ENCODE measurements at places on chromosomes 7 and 10.

GRCh38 chr7:36171503-36171902, 18.4 kb downstream of the EEPD1 start:
- no peak for DNase-seq

DNA sequence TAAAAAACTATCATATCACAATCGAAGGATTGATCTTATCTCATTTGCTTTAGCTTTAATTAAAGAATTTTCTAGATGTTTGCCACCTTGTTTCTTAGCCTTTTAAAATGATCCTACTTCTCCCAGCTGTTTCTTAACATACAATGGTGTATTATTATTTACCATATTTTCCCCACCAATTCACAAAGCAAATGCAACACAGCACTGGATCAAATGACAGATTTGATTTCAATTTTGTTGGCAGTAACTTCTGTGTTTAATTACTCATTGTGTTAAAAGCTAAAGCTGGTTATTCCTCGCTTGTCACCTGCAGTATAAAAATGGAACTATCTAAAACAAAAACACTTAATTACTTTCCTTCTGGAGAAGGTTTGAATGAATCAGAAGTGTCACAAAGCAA, 19.6 kb downstream of the SVIL start:
- DNase-seq: no peak

DNA sequence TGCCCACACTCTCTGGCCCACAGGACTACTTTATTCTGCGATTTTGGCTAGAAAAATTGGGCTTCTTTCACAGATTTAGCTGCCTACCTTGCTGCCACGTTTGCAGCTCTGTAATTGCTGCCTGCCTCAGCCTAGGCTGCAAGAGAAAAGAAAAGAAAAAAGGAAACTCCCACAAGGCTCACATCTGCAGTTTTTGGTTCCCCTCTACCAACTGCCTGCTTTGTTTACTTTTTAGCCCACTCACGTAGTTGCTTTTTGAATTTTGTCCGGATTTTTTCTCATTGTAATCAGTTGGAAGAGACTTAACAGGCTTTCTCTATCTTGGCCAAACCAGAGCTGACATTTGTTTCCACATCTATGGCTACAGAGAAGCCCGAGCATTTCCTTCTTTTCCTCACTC, 24.3 kb downstream of the SUN3 start:
- DNase-seq: no peak

DNA sequence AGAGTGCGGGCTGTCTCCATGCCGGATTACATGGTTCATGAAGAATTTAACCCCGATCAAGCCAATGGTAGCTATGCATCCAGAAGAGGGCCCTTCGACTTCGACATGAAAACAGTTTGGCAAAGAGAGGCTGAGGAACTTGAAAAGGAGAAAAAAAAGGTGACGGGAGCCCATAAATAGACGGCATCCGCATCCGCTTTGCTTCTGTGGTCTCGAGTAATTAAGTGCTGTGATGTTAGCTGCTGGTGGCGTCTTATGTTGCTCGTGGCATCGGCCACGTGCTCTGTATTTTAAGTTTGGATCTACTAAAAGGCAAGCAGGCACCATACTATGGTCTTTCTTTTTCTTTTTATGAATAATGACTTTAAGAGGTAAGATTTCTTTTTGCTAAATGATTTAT, 11.1 kb downstream of the C7orf57 start:
- DNase-seq: no peak

DNA sequence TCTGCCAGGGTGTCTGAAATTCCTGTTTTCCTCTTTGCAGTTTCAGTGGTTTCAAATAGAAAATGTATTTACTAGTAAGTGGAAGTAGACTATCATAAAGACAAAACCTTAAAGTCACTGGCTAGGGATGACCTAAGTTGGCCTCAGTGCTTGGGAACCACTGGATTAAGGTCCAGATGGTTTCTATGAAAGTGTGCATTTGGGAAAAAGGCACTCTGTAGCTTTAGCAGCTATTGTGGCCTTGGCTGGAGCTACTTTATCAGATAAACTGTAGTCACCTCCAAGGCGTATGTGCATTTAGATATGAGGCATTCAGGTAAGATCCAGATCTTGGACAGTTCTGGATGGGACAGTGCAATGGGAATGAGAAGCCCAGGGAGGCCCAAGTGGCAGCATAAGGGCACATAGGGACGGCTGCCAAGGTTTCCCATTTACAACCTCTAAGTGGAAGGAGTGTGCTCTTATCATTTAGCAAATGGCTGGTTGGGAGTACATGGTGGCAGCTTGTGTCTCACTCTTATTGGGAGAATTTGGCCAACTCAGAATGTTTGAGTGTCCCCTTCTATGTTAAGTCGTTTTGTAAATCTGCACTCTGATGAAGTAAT, 185.6 kb downstream of the LRMDA start:
- no peak for DNase-seq

DNA sequence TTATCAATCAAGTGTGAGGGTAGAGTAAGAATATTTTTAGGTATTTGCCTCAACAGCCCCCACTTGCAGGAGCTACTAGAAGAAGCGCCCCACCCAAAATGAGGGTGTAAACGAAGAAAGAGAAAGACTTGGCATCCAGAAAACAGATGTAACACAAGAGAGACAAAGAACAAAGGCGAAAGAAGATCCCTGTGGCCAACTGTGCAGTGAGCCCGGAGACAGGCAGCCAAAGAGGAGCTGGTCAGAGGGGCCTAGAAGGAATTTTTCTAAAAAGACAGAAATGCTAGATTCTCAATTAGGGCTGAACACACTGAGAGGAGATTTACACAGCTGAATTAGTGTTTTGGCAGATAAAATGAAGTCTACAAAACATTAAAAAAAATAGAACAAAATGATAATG, 29.6 kb upstream of the EIF5AL1 start:
- DNase-seq: no peak

DNA sequence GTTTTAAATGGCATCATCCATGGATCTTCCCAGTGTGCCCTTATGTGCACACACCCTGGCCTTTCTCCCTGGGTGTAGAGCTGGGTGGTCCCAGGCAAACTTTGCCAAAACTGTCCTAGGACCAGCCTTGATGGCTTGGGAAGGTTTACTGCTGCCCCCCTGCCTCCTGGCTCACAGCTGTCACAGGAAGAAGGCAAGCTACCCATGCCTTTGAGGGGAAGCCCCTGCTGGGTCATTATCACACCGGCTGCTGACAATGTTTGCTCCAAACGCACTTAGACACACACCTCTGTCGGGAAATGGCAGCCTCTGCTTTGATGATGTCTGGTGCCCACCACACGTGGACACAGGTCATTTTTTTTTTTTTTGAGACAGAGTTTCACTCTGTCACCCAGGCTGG, 25.2 kb upstream of the FIGNL1 start:
- DNase-seq: no peak

DNA sequence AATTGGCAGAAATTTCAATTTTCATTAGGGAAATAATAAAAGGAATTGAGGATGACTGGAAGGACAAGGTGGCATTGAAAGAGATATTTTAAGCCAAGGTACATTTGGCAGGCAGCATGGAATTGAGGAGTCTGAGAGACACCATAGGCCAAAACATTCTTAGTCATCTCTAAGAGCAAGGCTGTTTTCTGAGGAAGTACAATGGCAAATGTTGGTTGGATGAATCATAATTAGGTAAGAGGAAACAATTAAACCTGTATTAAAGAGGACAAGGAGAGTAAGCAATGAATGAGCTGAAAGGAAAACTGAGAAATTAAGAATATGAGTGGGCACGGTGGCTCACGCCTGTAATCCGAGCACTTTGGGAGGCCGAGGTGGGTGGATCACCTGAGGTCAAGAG, 86.3 kb downstream of the MRPL32 start:
- no peak for DNase-seq

DNA sequence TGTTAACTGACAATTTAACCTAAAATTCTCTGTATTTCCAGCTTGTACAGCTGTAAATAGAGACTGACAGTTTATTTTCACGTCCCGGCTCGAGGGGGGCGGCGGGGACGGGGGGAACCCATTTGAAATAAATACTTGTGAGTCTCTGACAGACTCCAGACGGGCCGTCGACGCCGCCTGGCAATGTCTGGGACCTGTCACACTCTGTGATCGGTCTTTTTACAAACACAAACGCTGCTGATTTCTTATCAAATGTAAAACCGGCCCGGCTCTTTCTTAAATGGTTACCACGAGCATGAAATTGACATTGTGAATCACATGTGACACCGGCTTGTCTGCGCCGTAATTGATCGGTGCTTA, 57.0 kb downstream of the UNCX start:
- DNase-seq: no peak

DNA sequence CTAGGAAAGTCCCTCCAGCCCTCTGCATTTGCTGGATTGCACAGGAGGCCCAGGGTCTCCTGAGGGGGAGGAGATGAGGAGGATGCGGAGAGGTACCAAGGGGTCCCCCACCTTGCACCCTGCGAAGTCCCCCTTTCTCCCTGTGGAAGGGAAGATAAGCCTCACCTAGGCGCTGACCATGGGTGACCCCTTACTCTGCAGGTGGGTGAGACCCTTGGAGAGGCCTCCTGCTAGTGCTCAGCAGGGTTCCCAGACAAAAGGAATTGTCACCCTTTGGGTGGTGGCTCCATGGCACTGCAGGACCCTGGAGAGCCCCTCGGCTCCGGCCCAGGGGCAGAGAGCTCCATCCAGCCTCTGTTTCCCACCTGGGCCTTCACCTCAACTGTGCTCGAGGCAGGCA, 107.0 kb upstream of the RET start:
- DNase-seq: no peak

GRCh38 chr10:94000638-94001415, 7.1 kb downstream of the PLCE1 start:
- DNase-seq: no peak

GRCh38 chr7:134300988-134301387, 15.7 kb downstream of the SLC35B4 start:
- DNase-seq: no peak

All from stimulated activated CD8-positive, alpha-beta memory T cell treated with anti-CD3 and anti-CD28 coated beads, Interleukin-7, amount 100 ng/mL, for 1 hour (primary cell).